CD8-positive, alpha-beta memory T cell (primary cell): ENCODE measurements at places on chromosomes 3 and 15.

DNA sequence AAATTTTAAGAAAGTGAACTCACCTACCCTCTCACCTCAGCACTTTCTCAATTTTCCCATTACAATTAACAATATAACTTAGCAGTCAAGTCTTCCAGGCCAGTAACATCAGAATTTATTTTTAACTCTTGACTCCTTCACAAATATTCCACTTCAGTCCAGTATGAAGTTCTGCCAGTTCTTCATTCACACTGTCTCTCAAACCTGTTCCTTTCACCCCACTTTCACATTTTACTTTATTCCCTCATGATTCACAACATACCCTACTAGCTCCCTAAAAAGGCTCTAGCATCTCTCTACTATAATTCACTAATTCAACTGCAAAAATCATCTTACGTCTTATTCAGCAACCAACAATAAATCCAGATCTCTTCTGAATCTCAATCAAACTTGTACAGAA is 3.8 kb downstream of the GSK3B start:
- DNase-seq = no peak

DNA sequence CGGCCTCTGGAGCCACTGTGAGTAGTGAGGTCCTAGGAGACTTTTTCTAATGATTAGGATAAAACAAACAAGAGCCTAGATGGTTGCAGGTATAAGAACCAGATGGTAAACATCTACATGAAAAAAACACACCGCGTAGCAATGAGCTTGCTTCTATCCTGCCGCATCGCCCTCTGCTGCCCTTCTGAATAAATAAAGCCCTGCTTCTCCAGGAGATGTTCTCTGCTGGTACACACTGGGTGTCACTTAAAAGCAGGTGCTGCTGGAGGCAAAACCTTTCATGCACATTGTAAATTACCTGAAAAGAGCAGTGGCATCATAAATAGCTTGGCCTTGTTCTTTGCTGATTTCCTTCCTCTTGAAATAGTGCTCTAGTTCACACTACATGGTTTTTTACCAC is 164.4 kb upstream of the TOPAZ1 start:
- no peak for DNase-seq

DNA sequence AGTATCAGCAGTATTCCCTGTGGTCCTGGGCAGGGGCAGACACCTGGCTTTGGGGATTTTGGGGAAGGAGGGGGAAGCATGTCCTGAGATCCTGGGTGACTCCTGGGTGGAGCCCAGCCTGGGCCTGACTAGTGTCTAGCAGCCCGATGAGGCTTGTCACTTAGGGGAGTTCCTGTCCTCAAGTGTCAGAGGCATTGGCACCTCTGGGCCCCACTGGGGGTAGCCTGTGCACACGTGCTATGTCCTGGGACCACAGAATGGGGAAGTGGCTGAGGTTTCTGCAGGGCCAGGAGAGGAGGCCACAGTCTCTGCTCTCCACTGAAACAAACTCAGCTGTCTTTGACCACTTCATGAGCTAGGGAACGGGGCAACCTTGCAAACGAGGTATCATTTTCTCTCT is 31.5 kb upstream of the ADCY5 start:
- DNase-seq = no peak

DNA sequence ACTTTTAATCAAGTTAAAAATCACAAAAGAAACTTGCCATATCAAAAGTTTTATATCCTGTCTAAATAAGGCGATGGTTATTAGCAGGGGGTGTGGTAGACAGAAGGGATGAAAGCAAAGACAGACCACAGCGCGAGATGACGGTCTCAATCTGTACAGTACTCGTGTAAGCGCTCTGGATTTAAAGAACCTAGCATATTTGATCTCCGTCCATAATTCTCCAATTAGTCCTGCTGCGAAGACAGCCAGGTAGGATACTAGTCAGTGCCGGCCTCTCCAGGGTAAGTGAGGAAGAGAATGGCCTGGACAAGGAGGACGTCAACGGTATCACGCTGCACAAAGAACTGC is 701 bp downstream of the SGO1 start:
- peak; percentile 1 for DNase-seq

- DNase-seq = no peak
Measured at GRCh38 chr15:64930778-64931371, 19.2 kb downstream of the ANKDD1A start.

GRCh38 chr15:68379759-68380290 is 52.1 kb downstream of the ITGA11 start:
- DNase-seq = no peak

DNA sequence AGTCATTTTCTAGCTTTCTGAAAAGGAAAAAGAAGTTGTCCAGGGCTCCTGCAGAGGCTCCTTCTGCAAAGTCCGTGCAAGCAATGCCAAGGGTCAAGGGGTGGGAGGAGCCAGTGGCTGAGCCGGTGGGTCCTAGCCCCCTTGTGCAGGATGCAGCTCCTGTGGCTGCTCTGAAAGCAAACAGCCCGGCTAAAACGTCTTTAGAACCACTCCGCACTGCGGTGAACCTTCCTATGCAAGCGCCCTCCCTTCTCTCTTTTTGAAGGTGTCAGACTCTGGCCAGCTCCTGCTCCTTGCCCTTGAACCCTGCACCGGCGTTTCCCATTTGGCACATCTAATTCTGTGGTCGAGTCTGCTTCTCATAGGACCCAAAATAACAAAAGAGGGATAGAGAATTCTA is 183.1 kb downstream of the UACA start:
- no peak for DNase-seq

DNA sequence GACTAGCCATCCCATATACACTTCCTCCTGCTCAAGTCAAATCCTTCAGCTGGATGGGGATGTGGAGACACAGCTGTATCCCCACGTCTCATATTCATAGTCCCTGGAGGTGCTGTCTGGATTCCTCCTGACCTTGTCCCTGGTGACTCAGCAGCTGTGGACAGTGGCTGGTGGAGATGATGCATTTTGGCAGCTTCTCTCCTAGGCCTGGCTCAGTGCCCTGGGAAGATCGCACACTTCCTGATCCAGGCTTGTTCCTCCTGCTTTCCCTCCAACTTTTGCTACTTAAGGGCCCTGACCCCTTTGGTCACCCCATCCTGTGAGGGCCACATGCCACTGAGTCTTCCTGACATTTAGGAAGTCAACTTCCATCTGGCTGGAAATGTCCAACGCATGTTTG is 44.4 kb downstream of the ADAMTSL3 start:
- no peak for DNase-seq

DNA sequence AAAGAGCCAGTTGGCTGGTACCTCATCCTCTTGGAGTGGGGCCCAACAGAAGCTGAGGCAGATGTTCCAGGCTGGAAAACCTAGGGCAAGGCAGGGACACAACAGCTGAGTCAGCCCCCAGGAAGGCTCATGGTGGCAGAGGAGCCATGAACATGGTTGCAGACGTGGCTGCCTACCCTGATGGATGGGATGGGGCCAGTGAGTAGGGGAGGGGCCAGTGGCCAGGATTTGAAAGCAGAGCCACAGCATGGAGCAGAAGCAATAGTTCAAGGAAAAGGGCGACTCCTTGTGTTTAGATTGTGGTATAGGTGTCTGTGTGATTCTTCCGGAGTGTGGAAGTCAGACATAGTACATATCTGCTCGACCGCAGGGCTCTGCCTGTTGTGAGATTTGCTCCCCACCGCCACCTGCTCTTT is 24.2 kb downstream of the PXYLP1 start:
- DNase-seq = peak; percentile 47

DNA sequence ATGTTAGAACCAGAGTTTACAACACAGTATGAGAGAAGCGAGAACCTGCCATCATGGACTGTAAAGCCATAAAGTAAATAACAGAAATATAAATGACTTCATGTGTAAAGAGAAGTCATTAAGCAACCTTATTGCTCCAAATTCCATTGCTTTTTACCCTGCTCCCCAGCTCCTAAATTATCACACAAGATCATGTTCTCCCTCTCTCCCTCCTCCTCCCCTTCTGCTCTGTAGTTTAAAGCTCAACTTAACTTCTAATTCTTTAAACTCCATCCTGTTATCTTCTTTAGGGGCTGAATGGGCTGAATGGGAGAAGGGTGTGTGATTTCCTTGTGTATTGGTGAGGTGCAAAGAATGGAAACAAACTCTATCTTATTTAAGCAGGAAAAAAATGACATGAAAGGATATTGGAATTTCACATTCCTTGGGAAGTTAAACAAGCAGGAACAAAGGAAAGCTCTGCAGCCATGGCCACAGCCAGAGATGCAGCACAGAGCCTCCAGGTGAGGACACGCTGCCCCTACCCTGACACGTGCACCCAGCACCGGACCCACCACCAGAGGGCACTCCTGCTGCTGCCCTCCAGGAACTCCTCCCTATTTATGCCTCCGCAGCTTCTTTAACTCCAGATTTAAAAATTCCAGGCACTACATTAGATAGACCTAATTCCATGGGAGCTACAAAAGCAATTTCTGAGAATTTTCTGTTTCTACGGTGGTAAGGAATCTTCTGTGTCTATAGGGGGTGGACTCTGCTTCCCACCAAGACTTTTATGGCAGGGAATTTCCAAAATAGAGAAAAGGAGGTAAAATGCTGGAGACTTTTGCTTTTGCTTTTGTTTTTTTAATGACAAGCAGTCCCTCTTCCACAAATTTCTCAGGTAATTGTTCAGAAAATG is 76.9 kb upstream of the ABI3BP start:
- peak; percentile 25 for DNase-seq

- DNase-seq = no peak
Measured at GRCh38 chr3:43334976-43335375, 48.6 kb downstream of the SNRK start.

GRCh38 chr3:1852950-1853349 is 245.7 kb upstream of the CNTN4 start:
- no peak for DNase-seq

GRCh38 chr15:90851940-90852339 is 16.4 kb upstream of the FURIN start:
- no peak for DNase-seq

GRCh38 chr15:27583651-27584050 is 515.5 kb downstream of the OCA2 start:
- DNase-seq = no peak

DNA sequence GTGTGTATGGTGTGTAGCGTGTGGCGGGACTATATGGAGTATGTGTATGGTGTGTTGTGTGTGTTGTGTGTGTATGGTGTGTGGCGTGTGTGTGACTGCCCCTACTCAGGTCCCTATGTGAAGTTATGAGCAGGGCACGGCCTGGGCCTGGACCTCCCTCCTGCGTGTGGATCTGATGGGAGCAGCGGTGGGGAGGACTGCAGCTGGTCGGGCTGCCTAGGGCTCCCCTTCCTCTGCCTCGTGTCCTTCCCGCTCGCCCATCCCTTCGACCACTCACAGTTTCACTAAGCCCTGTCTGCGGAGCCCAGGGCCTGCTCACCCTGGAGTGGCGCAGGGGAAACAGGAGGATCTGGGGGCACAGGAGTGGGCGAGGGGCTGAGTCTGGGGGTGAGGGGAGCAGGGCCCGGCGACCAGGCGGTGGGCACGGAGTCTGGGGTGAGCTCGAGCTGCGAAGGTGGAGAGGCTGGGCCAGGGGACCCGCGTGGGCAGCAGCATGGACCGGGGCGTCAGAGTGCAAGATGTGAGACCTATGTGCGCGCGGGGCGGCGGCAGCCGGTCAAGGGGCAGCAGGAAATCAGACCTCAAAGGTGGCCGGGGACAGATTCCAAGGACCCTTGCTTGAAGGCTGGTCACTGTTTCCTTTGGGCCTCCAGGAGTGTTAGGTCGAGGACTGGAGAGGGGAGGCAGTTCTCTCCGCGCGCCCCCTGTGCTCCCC is 26.6 kb downstream of the GABRA5 start:
- no peak for DNase-seq

GRCh38 chr3:25781145-25781757 is 2.0 kb downstream of the NGLY1 start:
- no peak for DNase-seq

DNA sequence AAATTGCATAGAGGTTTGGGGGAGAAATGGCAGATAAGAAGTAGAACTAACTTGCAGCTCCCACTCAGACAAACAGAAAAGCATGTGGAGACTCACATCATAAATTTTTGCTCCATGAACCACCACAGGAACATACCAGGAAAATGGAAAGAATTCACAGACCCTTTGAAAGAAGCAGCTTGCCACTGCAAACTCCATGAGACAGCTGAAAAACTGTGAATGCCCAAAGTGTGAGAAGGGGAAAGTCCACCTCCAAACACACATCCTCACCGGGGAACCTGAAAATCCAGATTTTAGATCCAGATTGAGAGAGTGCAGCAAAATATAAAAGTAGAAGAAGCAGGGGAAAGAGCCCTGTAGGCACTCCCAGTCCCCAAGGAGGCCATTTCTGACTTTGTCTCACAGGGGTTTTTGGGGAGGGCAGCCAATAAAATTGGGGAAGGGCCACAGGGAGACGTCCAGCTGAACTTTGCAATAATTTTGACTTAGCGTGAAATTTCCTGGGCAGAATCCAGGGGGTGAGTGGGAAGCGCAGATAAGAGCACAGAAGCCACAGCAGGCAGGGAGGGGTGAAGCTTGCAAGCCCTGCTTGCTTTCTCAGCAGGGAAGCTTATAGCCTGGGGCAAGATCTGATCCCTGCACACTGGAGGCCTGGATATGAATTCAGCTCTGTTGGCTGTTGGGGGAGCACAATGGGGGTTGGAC is 183.4 kb upstream of the UBE2E2 start:
- DNase-seq = no peak

GRCh38 chr15:39744334-39745103 is 38.1 kb downstream of the FSIP1 start:
- DNase-seq = no peak

DNA sequence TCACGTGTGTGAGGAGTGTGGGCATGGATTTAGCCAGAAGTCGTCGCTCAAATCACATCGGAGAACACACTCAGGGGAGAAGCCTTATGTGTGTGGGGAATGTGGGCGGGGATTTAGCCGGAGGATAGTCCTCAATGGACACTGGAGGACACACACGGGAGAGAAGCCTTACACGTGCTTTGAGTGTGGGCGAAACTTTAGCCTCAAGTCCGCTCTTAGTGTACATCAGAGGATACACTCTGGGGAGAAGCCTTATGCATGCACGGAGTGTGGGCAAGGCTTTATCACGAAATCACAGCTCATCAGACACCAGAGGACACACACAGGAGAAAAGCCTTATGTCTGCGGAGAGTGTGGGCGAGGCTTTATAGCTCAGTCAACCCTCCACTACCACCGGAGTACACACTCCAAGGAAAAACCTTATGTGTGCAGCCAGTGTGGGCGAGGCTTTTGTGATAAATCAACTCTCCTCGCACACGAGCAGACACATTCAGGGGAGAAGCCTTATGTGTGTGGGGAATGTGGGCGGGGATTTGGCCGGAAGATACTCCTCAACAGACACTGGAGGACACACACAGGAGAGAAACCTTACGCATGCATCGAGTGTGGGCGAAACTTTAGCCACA is 28.1 kb downstream of the ZNF589 start:
- DNase-seq = no peak

DNA sequence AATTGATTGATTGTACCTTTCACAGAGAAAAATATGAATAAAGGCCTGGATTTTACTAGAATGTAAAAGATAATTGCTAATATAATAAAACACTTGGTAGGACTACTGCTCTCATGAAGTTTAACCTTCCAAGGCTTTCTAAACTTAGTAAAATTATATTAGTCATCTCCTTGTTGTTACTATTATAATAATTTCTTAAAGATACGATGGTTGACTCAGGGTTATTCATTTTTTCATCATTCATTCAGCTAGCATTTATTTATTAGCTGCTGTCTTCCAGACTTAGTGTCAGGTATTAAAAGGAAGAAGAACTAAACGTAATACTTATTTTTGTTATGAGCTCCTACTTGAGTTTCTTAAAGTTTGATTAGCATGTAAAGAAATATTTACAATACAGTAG is 771.6 kb upstream of the NR2F2 start:
- DNase-seq = no peak

- peak; percentile 11 for DNase-seq
Measured at GRCh38 chr15:62391641-62392262, 226.7 kb upstream of the C2CD4B start.

GRCh38 chr15:58918239-58918638 is 15.2 kb downstream of the SLTM start:
- no peak for DNase-seq

GRCh38 chr3:113261063-113261625 is 49.8 kb downstream of the BOC start:
- no peak for DNase-seq
